ENCODE measurements at places on chromosomes 7 and 10. TPM values are rescaled to one million over a fixed set of nuclear protein-coding genes. Genes with fewer than 3 reads are reported as not detected.

- DNase-seq: no peak
Measured at GRCh38 chr10:119344381-119344780, 137.0 kb downstream of the GRK5 start.

DNA sequence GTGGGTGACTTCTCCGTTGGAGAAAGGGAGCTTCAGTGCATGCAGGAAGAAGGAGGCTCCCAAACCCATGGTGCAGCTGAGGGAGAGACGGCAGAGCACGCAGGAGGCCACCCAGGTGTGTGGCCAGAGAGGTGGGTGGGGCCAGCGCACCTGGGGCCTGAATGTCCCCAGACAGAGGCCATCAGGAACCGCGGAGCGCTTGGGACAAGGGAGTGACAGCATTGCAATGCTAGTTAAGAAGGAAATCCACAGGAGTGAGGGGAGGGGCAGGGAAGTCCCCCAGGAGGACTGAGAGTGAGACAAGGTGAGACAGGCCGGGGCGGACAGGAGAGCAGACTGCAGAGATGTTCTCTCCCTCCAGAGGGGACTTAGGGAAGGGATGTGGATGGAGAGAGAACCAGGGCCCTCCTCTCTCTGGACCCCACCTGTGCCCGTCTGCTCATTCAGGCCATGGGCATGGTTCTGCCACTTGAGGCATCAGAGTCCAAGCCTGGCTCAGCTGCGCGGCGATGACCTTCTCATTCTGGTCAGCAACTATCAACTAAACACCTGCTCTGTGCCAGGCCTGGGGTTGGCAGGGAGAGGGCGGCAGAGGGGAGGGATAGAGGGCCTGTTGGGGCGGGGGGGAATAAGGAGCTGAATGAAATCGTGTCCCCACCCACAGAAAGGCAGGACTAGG lies 69.4 kb upstream of the COL13A1 start:
- DNase-seq: no peak

DNA sequence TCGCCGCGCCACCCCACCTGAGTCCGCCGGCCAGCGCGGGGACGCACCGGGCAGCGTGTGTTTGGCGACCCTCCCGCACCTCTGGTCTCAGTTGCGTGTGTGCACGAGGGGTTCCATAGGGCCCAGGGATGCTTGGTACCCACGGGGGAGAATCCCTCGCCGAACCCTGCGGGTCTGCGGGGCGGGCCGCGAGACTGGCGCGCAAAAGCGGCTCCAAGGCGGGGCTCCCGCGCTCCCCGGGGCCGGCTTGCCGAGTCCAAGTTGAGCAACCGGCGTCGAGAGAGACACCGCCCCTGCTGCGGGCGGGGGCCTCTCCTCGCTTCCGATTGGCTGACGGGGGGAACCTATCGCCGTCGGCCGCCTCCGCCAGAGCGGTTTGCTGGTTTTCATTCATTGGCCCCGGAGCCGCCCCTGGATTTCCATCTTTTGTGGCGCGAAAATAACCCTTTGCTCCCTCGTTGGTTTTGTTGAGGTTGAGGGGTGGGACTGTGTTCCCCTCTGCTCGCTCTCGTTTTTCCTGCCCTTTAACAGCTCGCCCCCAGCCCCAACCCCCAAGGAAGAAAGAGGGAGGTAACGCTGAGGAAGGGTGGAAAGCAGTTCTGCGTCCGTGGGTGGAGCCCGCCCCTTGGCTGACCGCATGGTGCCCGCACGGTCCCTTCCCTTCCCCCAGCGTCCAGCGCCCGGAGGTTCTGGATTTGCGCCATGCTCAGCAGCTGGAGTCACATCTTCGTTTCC lies 4.0 kb upstream of the IGF2BP3 start:
- DNase-seq: no peak

- DNase-seq: no peak
Measured at GRCh38 chr10:124116771-124117510, 23.5 kb upstream of the CHST15 start.

DNA sequence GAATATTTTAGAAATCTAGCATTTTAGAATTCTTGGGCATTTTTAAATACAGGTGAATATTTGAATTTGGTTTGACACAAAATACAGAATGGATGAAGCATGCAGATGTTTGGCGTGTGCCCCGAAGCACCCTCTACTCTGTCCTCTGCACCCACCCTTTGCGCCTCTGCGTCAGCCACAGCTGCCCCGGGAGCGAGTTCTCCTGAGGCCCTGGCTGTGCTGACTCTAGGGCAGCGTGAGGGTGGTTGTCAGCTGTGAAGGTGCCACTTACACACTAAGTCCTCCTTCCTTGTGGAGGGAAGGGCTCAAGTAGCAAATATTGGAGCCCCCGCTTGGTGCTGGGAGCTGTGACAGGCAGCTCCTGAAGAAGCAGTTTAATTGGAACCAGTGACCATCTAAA lies 48.4 kb downstream of the DAGLB start:
- DNase-seq: no peak

- DNase-seq: no peak
Measured at GRCh38 chr10:86397120-86397519, 30.5 kb upstream of the GRID1 start.

DNA sequence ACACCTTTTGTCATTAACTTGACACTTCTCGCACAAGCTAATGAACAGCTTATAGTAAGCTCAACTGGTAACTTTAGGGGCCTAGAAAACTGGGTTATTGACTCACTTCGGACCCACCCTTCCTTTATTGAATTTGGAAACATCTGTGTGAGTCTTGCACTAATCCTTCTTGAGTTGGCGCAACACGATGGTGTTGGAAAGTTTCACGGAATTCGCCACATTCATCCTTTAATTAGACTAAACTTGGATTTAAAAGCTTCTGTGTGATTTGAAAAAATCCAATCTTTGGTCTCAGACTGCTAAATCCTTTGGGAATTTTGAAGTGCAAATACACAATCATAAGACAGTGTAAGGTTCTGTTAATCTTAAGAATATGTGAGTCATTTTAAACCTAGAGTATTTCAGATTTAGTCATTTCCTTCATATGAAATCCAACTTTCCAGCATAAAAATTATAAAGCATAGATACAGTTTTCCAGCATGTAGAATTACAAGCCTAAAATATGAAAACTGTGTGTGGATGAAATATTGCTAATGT lies 15.1 kb downstream of the FZD8 start:
- DNase-seq: no peak

DNA sequence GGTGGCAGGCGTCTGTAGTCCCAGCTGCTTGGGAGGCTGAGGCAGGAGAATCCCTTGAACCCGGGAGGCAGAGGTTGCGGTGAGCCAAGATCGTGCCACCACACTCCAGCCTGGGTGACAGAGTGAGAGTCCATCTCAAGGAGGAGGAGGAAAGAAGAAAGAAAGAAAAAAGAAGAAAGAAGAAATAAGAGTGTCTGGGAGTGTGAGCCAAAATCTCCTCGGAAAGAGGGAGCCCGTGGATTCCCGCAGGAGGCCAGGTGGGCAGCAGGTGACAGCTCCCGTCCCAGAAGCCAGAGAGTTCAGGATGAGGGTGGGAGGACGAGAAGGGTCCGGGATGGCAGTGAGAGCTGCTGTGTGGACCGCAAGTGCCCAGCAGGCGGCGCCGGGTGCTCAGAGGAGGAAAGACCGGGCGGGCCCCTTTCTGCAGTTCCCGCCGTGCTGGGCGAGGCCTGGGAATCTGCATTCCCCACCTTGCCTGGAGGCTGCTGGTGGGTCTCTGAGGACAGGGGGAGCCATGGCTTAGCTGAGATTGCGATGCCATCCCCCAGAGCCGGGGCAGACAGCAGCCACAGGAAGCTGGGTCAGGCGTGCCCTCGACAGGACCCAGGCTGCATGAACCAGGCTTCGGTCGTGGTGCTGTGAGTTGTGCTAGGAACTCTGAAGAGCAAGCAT lies 17.1 kb upstream of the AMZ1 start:
- DNase-seq: no peak

GRCh38 chr7:136293841-136294391 lies 316.8 kb upstream of the MTPN start:
- no peak for DNase-seq

DNA sequence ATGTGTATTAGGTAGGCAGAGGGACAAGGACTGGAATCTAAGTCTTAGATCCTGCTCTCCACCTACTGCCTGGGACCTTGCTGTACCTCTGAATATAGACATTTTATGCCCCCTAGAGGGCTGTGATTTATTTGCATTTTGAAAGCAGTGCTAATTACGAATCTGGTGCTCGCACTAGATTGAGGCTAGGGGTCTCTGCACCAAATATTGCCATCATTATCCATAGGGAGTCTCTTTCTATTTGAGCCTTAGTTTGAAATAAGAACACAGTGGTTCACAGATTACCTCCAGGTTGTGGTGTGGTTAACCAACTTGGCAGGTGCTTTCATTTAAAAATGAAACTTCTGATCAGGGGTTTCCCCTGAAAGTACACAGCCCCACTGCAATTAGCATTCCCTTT lies 41.8 kb downstream of the CNNM1 start:
- DNase-seq: no peak

DNA sequence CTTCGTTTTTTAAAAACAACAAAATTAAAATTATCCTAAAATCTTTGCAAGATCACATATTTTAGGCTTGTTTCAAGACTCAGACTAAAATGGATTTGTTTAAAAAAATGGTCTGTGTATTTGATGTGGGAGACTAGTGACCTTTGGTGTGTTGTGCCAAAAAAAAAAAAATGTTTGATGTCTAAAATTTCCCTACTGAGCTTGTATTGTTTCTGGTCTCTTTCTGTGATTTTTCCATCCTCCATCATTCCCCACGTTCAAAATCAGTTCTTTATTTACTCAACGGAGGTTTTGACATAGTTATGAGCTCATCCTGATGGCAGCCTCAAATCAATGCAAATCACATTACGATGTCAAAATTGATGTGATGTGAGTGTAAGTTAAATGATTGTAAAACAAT lies 326.2 kb downstream of the RNLS start:
- DNase-seq: no peak

DNA sequence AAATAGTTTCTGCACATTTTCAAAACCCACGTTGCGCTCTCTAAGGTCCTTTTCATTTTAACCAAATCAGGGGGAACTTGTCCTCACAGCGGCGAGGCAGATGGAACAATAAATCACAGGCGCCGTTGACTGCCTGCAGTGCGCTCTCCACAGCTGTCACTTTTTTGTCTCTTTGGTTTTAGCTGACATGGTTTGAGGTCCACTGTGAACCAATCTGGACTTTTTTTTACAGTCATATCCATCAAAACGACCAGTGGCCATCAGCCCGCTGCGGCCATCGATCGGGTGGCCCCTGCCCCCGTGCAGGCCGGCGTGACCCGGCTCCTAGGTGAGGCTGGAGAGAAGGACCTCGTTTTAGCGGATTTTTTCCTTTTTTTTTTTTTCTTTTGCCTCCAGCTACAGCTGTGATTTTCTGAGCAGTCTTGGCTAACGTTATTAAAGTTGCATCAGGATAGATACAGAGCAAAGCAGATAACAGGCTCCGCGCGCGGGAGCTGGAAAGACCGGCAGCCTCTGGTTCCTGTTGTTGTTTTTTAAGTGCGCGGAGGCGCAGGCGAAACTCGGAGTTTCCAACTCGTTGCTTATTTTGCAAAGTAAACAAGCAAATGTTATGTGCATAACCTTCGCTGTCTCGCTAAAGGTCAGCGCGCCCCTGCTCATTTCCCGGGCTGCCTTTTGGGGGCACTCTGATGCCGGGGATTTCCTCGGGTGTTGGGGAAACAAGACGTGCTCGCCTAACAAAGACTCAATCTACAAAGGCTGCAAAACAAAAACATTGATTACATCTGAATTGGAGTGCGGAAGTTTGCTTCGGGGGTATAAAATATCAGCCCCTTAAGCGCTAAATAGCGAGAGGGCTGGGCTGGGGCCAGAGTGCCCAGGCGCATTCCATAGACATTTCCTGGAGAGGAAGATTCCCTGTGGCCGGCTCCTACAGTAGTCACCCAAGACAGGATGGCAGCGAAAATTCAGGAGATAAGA lies 414.8 kb upstream of the MKI67 start:
- DNase-seq: no peak

- no peak for DNase-seq
Measured at GRCh38 chr10:557792-558328, 131.6 kb downstream of the DIP2C start.

DNA sequence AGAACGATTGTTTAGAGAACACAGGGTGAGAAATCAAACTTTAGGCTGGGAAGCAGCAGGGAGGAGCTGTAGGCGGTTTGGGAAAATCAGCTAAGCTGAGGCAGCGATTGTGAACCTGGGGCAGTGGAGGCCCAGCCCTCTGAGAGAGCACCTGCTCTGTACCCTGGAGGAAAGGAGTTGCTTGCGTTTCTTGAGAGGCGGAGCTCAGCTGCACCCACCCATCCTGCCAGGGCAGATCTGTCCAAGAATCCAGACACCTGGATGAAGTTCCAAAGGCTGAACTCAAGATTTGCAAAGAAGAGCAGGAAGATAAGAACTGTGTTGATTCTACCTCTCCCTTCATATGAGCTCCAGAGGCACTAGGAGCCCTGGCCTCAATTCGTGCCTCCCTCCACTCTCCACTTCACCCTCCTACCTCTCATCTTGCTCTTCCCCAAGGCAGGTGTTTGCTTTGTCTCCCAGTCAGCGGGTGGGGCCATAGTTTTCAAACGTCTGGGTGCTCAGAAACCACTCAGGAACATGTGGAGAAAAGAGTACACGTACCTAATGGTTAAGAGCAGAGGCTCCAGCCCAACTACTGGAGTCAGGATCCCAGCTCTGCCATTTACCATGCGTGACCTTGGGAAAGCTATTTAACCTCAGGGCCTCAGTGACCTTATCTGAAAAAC lies 21.5 kb upstream of the TMEM213 start:
- DNase-seq: no peak

DNA sequence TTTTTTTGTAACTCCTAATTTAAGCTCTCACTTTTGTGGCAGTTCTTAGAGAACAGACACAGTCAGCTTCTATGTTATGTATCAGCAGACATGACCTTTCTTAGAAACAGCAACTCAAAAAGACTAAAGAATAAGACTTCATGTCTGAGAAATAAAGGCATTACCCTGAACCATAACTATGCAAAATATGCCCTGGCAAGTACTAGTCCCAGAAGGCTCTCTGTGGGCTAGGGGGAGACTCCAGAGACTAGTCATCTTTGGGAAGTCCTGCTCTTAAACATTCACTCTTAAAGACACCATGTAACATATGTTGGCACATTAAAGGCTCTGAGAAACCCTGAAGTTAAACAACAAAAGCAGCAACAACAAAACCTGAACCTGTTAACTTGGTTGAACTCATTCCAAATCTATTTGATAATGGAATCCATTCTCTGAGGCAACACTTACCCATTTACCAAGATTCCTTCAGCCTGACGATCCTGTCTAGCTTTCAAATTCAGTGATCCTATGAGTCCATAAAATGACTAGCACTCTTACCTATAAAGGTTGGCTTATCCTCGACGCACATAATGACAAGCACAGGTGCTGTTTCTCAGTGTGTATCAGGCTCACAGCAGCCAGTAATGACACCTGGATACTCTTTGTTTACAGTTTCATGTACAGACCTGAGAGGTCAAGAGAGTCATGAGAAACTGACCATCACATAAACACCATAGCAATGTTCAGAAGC lies 62.3 kb downstream of the OSBPL3 start:
- DNase-seq: no peak

The STEAP1B gene
- total RNA-seq: 1.3 TPM

The ADARB2 gene
- 6.1 TPM for total RNA-seq

The KLF14 gene
- total RNA-seq: 1.0 TPM

The NSUN5 gene
- total RNA-seq: 17.3 TPM

The NKX1-2 gene
- not detected for total RNA-seq

The ZNF775 gene
- 0.72 TPM for total RNA-seq

The COG5 gene
- 44.9 TPM for total RNA-seq

The RELN gene
- total RNA-seq: 1.2 TPM

The AASS gene
- total RNA-seq: 92.7 TPM

The CHST3 gene
- 28.8 TPM for total RNA-seq

The ASIC3 gene
- total RNA-seq: 1.6 TPM
